ENCODE measurements at places on chromosomes 5 and 9.

- peak; percentile 38 for DNase-seq
Measured at GRCh38 chr9:113589890-113590289, 126.4 kb downstream of the RGS3 start.

DNA sequence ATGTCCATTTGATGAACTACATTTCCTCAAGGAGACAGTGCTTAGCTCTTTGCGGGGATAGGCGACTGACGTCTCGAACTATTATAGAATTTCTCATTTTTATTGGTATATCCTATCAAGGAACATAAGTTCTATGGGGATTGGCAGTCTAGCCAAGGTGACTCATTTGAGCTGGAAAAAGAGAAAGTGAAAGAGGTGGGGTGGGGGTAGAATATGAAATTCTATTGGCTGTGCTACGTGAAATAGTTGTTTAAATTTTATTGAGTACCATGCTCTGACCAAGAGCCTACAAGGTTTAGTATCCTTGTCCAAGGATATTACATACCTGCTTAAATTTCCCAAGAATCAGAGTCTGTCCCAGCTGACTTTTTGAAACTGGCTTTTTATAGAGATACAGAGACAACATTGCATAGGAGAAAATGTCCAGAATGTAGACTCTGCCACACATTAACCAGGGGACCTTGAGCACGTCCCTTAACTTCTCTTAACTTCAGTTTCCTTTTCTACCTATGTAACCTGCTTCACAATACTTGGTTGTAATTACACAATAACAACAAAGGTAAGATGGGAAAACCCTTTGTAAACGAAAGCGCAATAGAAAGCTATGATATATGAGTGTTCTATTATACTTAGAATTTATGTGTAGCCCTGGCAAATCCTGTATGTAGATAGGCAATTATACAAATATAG, 226.4 kb upstream of the WWC1 start:
- no peak for DNase-seq

GRCh38 chr9:2337131-2337530, 284.5 kb upstream of the VLDLR start:
- no peak for DNase-seq

GRCh38 chr9:104800068-104800785, 36.3 kb downstream of the NIPSNAP3B start:
- no peak for DNase-seq

DNA sequence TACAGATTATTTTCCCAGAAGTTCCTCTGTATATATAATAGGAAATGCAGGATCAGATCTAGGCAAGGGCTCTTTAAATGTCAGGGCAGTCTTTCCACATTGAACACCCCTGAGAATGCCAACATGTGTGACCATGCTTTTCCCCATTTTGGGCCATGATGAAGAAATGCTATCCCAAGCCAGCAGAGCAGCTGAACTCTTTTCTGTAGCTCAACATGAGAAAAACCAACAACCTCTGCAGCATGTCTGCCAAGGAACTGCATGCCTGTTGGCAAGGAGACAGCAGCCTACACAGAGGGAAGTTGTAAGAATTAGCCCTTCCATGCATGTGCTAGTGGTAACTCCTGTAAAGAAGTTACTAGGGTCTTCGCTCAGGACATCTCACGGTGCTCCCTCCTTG, 9.5 kb upstream of the IFNK start:
- DNase-seq: no peak

GRCh38 chr5:178784391-178784790, 53.9 kb upstream of the ZNF354A start:
- no peak for DNase-seq

DNA sequence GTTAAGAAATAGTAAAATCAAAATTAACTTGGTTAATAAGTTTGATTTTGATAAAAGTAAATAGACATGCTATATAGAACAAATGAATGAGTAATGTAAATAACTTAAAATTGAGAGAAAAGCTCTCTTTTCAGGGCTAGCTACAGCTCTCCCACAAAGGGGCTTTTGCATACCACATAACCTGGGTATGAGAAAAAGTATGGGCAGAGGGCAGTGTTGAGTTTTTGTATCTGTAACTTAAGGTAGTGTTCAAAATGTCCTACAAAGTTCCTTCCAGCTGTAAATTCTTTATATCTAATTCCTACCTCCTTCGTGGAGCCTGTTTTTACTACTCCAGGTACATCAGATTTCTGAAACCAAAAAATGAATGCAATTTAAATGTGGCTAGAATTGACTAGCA, 18.9 kb upstream of the TTC33 start:
- DNase-seq: no peak

GRCh38 chr5:135458921-135459331, 6.8 kb upstream of the TIFAB start:
- no peak for DNase-seq

DNA sequence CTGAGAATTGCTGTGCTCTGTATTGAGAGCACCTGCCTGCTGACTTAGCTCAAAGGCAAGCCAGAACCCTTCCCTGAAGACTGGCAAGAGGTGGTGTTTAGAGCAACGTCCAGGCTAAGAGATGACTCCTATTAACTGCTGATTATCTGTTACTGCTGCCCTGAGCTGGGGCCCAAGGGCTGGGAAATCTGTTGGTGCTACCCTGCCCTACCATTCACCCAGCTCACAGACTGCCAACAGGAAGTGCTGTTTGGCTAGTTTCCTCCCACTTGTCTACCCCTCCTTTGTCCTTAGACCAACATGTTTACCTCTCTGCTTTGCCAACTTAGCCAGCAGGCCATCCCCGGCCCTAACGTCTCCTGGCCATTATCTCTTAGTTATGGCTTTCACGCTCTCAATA, 6.9 kb downstream of the RAB24 start:
- DNase-seq: no peak

DNA sequence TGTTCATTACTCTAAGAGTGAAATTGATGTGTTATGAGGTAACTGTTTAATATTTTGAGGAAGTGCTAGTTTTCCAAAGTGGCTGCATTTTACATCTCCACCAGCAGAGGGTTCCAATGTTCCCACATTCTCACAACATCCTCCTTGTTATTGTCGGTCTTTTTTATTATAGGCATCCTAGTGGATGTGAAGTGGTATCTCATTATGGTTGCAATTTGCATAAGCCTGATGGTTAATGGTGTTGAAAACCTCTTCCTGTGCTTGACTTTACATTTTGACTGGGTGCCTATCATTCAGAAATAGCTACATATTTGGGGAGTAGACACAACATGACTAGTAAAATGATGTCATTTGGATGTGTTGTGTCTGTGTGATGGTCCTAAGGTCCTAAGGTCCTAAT, 143.6 kb downstream of the MRPS30 start:
- peak; percentile 57 for DNase-seq

- DNase-seq: no peak
Measured at GRCh38 chr5:155943516-155944407, 383.2 kb upstream of the SGCD start.

GRCh38 chr9:108664309-108665255, 191.2 kb downstream of the ACTL7B start:
- DNase-seq: no peak

- no peak for DNase-seq
Measured at GRCh38 chr9:27535701-27536118, 6.1 kb upstream of the MOB3B start.

- no peak for DNase-seq
Measured at GRCh38 chr5:157266286-157267007, 524 bp downstream of the CYFIP2 start.

DNA sequence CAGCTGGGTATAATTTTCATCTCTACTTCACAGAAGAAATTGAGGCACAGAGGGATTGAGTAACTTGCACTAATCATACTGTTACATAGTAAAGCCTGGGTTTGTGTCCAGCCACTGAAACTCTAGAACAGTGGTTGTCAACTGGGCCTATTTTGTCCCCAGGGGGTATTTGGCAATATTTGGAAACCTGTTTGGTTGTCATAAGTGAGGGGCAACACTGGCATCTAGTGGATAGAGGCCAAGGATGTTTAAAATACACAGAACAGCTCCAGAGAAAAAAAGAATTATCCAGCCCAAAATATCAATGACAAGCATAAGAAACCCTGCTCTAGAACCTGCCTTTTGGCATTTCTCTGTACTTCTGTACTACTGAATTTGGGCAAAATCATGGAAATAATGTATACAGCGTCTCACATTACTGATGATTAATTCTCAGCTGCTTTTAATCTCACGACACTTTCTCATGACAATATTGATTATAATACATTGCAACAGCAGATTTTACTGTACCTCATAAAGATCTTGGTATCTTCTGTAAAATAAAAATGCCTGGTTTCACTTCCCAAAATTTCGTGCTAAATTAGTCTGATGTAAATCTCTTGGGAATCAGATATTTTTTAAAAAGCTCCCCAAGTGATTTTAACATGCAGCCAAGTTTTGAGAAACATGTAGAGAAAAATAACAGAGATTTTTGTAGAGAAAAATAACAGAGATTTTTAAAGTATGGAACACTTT, 112.7 kb downstream of the RORB start:
- no peak for DNase-seq

DNA sequence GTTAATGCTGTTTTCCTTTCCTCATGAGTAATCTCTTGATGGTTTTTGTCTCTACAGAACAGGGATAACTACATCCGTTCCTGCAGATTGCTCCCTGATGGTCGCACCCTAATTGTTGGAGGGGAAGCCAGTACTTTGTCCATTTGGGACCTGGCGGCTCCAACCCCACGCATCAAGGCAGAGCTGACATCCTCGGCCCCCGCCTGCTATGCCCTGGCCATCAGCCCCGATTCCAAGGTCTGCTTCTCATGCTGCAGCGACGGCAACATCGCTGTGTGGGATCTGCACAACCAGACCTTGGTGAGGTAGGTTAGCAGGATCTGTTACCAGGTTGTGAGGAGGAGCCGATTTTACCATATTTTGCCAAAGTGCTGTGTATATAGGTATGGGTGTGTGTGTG, 148.2 kb downstream of the TLE4 start:
- DNase-seq: no peak

DNA sequence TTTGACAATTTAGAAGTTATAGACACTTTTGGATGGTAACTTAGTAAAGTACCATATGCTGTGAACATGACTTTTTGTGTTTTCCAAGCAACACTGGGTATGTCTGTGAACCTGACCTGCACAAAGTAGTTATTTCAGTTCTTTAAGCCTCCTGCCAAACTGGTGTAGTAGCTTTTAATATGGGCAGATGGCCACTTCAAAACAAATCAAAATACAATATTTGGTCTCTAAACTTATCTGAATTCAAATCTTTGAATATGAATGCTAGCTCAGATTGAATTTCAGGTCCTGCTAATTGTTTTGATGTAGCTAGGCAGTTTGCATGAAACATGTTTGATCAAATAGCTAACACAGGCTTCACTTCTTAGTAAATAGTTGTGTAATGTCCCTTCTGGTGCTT, 1176.7 kb upstream of the CDH9 start:
- DNase-seq: no peak

- DNase-seq: no peak
Measured at GRCh38 chr5:32543291-32543690, 42.1 kb upstream of the SUB1 start.

- peak; percentile 11 for DNase-seq
Measured at GRCh38 chr5:79464695-79465332, 49.1 kb downstream of the HOMER1 start.

DNA sequence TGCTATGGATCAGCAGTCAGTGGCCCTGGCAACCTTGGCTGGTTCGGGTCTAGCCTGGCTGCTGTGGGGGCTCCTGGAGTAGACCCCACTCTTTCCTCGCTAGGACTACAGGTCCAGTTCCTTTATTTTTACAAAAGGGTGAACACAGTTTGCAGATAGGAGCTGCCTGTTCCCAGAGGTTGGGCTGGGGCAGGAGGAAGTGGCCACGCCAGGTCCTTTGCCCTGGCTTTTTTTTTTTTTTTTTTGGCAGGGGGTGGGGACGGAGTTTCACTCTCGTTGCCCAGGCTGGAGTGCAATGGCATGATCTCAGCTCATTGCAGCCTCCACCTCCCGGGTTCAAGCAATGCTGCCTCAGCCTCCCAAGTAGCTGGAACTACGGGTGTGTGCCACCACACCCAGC, 7.9 kb downstream of the SLC2A6 start:
- DNase-seq: peak; percentile 28

- no peak for DNase-seq
Measured at GRCh38 chr5:30808996-30809395, 384.5 kb upstream of the CDH6 start.

GRCh38 chr9:114280636-114281472, 42.0 kb upstream of the ORM1 start:
- DNase-seq: no peak

DNA sequence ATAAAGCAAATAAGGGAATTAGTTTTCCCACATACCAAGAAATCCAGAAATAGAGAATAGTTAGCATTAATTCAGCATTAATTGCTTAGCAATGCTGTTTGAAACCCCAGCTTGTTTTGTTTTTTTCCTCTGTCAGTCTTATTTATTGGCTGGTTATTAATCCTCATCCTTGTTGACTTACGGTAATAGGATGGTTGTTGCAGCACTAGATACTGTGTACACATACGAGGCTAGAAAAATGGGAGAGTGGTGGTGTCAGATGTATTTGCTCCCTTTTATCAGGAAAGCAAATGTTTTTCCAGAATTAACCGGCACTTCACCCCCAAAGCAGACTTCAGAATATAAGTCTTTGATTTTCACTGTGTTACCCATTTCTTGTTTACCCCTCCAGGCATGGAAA, 60.4 kb downstream of the ERBIN start:
- DNase-seq: no peak

DNA sequence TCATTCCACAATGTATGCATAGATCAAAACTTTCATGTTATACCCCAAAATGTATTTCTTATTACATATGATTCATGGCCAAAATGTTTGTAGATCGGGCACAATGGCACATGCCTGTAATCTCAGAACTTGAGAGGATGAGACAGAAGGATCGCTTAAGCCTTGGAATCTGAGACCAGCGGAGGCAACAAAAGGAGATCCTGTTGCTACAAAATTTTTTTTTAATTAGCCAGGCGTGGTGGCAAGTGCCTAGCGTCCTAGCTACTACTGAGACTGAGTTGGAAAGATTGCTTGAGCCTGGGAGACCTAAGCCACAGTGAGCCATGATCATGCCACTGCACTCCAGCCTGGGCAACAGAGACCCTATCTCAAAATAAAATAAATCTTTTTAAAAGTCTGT, 89.9 kb downstream of the MAPKAP1 start:
- DNase-seq: no peak

DNA sequence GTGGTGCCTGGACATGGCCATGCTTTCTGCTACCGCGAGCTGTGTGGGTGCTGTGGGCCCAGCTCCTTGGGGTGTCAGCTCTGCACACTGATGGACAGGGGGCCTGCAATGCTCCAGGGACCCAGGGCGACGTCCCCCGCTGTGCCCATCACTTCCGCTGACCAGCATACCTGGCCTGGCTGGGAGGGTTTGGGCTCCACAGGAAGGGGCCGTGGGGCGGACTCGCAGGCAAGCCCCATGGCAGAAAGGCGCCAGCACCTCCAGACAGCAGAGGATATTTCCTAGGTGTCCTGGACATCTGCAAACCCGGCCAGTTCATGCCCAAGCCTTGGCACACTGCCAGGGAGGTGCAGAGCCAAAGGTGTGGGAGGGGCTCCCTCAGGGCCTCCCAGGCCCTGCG, 295.8 kb upstream of the IRX4 start:
- no peak for DNase-seq

DNA sequence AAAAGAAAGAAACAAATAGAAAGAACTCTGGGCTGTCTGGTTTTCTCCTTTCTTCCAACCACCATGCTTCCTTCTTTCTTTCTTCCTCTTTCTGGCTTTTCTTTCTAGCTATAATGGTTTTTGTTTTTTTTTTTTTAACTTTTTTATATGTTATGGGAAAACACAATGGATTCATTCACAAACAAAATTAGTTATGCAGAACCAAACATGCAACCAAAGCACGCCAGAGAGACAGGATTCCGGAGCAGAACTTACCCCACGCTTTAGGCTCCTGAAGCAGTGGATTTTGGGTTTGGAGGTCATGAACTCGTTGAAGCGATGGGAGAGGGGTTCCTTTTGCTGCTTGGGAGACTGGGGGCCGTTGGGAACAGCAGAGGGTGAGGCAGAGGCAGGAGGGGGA, 88.3 kb downstream of the USP20 start:
- no peak for DNase-seq
